ENCODE measurements at places on chromosomes 6 and 20.

GRCh38 chr6:10424040-10424439 is 9.2 kb upstream of the TFAP2A start:
- no peak for DNase-seq

DNA sequence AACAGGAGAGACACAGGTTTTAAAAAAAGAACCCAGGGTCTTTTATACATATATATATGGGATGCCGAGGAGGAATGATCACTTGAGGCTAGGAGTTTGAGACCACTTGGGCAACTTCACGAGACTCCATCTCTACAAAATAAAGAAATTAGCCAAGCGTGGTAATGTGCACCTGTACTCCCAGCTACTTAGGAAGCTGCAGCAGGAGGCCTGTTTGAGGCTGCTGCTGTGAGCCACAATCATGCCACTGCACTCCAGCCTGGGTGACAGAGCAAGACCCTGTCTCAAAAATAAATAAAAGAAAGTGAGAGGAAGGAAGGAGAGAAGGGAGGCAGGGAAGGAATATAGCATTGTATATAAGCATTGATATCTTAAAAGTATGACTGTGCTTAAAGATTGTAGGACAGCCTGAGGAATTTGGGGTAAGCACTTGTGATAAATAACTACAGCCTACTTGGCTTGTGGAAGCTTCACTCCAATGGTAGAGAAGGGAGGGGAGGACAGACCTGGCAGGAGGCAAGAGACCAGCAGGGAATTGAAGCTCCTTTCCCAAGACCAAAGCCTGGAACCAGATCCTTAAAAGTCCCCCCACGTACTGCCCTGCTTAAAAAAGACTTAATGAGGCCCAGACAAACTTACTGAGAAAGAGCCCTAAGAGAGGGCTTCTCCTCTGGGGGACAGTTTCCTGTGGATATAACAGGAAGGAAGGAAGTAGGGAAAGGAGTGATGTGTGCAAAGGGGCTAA is 2.5 kb upstream of the SNTA1 start:
- no peak for DNase-seq

DNA sequence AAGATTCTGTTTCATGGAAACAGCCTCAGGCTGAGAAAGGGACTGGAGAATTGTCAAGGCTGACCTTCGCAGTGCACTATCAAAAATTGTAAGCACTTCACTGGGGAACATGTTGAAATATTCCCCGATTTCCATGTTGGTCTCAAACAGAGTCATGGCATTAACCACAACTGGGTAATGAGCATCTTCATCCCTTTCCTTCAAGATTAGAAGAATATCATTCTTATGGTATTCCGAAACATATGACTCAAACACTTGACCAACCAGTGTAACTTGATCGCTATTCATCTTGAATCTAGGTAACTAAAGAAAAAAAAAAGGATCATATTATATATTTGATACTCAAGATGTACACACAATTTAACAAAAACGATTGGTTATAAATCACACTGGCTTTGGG is 3.5 kb downstream of the MCM9 start:
- DNase-seq: no peak

- no peak for DNase-seq
These were observed 58.0 kb downstream of the MYH7B start for GRCh38 chr20:35013421-35014411.

- no peak for DNase-seq
These were observed 326.6 kb upstream of the RNF24 start for GRCh38 chr20:4341804-4342485.

DNA sequence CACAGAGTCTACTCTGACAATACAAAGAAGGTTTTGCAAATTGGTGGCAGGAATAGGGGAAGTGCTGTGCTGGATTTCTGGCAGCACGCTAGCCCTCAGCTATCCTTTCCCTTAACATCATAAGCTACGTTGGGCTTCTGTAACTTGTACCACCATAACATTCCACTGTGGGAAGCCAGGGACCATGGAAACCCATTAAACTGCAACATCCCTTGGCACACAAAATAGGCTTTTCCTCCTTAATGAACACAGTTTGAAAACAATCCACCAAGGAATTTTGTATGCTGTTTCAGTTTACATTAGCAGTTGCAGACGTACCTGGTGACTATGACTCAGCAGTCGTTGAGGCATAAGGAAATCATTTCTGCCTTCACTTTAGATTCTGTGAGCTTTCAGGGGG is 203.9 kb upstream of the RAB32 start:
- no peak for DNase-seq

DNA sequence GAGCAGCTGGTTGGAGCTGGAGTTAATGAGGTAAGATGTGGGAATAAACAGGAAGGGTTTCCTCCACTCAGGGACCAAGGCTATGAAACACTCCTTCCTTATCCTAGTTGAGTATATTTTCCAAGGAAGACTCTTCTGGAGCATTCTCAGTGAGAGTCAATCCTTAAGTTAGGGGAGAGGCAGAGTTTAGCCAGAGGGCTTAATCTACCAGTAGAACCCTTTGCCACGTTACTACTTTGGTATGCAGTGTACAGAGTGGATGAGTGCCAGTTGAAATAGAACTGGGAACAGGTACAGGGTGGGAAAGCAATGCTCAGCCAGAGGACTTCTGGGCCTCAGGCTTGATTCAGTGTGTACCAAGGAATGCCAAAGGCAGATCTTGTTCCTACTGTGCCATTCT is 114.3 kb downstream of the UBE3D start:
- no peak for DNase-seq

DNA sequence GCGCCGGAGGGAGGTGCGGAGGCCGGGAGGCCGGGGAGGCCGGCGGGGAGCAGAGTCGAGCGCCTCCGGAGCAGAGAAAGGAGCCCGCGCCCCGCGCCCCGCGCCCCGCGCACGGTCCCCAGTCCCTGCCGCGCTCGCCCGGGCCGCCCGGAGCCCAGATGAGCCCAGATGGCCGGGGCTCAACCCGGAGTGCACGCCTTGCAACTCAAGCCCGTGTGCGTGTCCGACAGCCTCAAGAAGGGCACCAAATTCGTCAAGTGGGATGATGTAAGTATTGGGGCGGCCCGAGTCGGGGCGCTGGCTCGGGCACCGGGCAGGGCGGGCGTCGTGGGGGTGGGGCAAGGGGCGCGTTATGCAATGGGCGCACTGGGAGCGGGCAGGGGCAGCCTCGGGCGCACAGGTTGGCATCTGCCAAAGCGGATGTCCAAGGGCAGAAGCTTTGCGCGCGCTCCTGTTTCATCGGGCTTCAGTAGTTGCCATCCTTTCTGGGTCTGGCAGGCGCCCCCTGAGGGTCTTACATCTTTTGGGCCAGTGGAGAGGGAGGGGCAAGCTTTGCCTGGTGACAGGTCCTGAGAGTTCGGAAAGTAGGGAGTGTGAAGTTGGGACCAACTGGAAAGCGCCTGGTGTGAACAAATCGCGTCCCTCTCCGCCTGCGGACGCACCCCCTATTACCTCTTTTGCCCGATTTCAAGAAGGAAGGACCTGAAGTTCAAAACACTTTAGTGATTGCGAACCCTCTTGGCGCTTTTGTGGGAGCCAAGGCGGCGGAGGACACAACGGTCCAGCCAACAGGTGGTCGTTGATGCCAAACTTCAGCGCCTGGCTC is 631 bp downstream of the PLCB1 start:
- DNase-seq: no peak

- no peak for DNase-seq
These were observed 327.2 kb downstream of the CDKAL1 start for GRCh38 chr6:20861481-20861880.

- no peak for DNase-seq
These were observed 1136.0 kb downstream of the HACE1 start for GRCh38 chr6:103723438-103724322.

DNA sequence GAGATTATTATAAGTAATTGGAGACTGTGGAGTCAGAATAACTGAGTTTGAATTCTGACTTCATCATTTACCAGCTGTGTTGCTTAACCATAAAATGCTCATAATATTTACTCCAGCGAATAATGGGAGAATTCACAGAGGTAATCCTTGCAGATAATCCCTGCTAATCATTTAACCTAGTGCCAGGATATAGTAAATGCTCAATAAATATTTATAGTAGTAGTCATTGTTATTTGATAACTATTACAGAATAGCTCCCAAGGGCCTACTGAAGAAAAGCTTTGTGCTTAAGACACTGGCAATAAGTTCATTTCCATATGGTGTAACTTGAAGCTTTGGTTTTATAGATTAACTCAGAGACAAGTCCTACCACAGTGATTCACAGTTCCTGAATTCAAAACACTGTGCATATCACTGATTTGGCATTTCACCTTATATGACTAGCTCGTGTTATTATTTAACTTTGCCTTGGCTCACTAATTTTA is 208.8 kb upstream of the PLCB4 start:
- peak; percentile 42 for DNase-seq

DNA sequence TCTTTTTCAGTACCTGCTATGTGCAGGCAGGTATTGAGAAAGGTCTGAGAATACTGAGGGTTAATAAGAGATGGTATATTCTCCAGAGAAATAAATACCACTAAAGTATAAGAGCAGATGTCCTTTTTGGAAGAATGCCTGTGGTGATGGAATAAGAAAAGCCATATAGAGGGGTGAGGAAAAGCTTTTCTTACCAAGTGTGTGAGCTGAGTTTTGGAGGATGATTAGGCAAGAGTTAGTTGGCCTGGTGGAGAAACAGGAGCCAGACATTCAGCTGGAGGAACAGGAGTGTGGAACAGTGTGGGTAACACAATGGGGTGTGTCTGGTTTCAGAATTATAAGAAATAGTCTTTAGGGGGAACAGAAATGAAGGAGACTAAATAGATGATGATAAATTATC is 19.9 kb downstream of the ZNF451 start:
- DNase-seq: no peak

DNA sequence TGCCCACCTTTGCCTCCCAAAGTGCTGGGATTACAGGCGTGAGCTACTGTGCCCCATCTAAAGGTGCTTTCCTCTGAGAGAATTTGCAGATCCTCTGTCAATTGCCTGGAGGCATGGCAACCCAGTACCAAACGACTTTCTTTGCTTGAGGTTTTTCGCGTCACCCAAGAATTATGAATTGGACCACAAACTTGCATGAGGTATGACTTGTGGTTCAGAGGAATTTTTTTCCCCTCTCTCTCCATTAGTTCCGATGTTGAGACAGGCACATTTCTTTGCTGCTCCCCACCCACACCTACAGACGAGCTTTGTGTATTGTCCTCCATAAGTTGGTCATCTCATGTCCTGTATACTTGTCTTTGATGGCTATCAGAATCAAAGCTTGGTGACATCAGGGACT is 11.8 kb upstream of the SCAF8 start:
- DNase-seq: no peak

DNA sequence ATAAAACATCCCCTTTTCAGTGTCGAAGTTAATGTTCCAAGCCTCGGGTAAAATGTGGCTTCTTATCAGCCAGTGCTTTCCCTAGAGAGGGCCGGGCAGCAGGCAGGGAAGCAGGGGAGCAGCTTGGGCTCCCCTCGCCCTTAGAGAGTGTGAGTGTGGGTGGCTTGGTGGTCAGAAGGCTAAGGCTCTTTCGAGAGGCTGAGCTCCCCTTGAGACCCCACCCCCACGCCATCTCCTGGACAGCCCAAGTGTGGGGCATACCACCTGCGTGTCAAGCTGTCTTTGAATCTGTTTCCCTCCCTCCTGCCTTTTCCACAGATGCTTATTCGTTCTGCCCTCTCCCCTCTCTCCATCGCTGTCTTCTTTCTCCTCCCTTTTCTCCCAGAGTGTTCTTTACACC is 95.1 kb upstream of the FOXP4 start:
- peak; percentile 36 for DNase-seq

DNA sequence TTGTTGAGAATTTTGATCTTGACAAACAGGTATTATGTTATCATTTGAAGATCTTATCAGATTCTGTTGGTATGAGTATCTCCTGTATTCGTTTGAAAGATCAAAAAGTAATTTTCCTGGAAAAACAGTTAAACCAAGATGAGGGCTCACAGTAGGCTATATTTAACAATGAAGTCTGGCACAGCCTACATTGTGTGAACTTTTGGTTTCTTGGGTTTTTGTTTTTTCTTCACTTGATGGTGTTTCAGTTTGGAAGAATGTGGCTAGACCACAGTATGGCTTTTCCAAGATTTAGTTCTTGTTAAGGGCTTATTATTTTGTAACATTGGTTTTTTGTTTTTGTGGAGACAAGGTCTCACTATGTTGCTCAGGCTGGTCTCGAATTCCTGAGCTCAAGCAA is 306.4 kb downstream of the CDKAL1 start:
- DNase-seq: no peak

DNA sequence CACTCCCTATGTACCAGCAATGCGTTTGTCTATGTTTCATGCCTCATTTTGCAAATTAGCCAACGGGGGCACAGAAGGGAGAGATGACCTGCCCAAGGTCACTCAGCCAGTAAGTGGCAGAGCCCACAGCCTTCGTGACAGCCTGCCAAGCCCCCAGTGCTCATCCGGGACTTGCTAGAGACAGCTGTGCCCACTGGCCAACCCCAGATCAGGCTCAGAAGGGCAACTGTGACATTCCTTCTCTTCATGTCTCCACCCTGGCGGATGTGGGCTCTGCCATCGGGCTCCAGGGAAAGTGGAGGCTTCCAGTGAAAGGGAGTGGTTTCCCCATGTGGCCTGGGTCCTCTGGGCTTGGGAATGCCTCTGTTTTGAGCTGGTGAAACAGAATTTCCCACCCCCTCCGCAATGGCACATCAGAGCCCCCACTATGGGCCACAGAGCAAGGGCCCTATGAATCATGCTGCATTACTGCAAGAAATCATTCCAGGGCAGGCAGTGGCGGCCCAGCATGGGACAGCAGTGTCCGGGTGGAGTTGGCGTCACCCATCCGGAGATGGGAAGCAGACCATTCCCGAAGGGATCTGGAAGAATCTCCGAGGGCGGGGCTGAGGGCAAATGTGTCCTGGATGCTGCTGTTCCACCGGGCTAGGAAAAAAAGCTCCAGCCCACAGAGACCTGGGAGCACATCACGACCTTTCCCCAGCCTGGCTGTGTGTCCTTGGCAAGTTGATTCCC is 9.1 kb downstream of the RSPO4 start:
- no peak for DNase-seq

DNA sequence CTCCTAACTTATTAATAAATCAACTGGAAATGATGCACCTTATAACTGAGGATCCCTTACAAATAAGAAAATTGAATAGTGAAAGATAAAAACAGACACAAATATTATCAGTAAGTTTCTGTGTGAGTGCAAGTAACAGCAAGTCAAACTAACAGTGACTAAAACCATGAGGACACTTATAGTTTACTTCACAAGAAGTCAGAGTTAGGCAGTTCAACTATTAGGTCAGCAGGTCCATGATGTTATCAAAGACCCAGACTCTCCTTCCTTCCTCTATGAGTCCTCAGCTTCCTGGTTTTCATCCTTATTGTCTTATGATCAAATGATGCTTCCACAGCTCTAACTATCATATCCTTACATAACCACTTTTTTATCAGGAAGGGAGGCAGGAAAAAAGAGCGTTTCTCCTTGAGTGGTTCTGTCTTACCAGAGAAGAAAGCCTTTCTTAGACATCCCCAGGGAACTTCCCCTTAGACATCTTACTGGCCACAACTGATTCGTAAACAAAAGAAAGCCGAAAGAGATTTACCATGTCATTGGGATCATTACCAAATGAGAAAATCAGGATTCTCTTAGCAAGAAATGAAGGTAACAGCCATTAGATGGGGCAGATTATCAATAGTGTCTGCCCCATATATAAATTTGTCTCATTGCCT is 114.3 kb upstream of the LRFN2 start:
- DNase-seq: no peak

Data from A549 (cell line).